ENCODE measurements at places on chromosomes 3 and 15.

DNA sequence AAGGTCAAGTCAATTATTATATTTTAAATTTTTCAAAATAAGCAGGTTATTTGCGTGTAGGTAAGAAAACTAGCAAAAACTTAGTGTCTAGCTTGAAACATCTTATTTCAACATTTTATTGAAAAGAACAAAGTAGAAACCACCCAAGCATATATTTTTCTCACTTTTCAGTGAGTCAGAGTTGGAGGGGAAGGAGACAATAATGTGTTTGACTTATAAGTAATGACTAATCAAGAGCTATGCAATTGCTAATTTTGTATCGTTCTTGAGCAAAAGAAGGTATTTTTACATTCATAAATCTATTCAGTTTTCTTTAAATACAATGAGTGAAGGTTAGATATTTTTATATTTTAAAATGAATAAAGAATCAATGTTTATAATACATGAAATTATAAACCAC is 54.4 kb upstream of the P2RY1 start:
- no peak for DNase-seq

DNA sequence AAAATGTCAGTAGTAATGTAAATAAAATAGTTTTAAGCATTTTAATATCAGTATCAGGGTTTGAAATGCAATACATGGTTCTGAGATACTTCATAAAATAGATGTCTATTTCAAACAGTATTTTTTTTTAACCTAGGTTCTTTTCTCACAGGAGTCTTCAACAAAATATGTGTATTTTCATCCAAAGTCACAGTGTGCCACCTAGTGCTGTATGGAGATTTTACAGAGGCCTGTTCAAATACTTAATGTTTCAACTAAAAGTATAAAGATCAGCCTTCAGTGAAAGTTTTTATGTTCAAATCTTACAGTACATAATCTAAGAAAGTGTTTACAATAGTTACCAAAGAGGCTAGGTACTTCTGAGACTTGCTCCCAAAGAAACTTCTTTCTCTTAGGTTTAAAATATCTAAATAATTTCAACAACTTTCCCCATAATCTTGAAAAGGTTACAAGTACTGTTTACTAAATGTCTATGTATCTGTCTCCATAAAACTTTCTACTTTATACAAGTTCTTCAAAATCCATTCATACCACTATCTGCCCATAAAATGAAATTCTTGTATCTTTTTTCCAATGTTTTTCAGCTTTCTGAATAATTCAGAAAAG is 38.3 kb downstream of the SCAPER start:
- no peak for DNase-seq

- DNase-seq = no peak
These were observed 1.2 kb upstream of the DAZL start for GRCh38 chr3:16606398-16606797.

- DNase-seq = no peak
These were observed 313.4 kb upstream of the RASGRP1 start for GRCh38 chr15:38878026-38878425.

DNA sequence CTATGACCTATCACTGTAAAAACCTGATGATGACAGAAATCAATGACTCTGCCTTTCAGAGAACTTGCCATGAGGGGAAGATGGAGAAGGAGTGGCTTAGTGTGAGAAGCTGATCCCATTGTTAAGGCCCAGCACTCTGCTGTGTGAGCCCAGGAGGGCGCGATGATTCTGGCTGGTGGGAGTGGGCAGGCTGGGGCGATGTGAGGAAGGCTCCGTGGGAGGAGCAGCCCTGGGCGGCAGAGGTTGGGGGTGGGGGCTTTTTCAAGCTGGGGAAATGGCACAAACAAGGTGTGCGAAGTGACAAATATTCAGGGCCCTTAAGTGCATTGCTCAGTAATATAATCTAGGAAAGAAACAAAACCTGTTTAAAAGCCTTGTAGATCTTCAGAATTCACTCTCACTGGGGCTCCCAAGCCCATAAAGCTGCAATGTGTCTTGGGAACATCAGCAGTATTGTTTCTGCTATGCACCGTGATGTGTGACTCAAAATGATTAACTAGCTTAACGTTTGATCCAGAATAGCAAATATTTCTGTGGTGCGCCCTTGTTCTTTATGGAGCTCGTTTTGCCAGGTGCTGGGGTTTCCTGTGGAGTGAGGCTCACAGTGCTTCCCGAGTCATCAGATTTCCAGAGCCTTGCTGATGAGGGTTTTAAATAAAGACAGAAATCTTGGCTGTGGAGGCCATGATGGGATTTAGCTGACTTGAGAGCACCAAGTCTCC is 141.0 kb downstream of the CHDH start:
- DNase-seq = no peak

DNA sequence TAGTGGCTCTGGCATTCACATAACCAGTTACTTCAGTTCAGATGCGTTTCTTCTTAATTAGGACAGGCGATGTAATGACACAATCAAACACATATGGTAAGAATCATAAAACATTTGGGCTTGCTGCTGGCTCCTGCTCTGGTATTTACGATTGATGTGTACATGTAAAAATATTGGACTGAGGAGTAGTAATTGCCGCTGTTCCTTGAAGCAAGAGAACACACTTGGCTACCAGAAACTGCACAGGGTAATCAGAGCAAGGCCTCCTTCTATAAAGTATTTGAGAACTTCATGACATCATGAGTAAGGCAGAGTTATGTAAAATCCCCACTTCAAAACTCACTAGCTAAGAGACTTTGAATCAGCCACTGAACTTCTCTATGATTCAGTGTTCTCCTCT is 158.1 kb downstream of the SSR3 start:
- no peak for DNase-seq

DNA sequence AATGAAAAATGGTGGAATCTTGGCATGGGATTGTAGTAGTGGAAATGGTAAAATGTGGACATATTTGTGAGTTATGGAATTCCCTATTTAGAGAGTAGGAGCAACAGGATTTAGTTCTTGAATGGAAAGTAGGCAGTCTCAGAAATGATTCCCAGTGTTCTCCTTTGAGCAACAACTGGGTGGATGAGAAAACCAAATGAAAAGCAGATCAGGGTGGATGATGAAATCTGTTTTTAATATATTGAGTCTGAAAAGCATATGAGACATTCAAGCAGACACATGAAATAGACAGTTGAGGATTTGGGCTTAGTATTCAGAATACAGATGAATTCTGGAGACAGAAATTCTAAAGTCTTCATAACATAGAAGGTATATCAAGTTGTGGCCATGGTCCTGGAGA is 451.3 kb downstream of the LPP start:
- no peak for DNase-seq

DNA sequence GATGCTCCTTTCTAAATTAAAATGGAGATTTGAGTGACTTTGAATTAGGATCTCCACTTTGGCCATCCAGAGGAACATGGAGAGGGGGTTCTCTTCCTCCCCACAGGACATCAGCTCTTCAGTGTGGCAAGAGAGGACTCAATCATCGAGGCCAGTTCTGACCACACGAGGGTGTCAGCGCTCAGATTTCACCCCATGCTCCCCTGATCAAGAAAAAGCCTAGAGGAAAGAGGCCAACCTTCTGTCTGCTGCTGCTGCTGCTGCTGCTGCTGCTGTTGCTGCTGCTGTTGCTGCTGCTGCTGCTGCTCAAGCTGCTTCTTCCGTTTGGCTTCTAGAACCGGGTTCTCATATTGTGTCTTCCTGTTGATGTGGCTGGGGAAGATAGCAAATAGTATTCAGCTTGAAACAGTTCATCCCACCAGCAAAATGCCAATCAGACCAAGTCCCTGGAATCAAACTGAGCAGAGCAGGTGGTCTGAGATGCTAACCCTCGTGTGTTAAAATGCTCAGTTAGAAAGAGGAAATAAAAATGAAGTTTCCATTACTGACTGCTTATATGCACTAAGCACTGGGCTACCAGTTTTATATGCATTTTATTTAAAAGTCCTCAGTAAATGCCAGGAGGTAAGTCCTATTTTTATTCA is 599.0 kb downstream of the MAGI1 start:
- DNase-seq = no peak

GRCh38 chr3:160601288-160601687 is 35.9 kb upstream of the KPNA4 start:
- DNase-seq = no peak

DNA sequence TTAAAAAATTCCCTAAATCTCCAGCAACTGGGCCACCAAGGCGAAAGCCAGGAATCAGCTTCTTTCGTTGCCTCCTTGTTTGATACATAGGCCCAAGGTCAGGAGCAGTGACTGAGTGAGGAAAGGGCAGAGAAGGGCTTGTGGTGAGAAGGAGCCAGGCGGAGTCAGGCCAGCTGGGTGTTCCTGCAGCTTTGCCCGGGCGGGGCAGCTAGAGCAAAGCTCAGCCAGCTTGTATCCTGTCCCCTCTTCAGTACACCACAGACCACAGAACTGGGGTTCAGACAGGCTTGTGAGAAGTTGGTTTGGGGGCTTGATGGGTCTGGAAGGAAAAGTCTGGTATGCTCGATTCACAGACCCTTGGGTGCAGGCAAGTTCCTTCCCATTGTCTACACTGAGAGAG is 52.6 kb downstream of the CCK start:
- DNase-seq = no peak

DNA sequence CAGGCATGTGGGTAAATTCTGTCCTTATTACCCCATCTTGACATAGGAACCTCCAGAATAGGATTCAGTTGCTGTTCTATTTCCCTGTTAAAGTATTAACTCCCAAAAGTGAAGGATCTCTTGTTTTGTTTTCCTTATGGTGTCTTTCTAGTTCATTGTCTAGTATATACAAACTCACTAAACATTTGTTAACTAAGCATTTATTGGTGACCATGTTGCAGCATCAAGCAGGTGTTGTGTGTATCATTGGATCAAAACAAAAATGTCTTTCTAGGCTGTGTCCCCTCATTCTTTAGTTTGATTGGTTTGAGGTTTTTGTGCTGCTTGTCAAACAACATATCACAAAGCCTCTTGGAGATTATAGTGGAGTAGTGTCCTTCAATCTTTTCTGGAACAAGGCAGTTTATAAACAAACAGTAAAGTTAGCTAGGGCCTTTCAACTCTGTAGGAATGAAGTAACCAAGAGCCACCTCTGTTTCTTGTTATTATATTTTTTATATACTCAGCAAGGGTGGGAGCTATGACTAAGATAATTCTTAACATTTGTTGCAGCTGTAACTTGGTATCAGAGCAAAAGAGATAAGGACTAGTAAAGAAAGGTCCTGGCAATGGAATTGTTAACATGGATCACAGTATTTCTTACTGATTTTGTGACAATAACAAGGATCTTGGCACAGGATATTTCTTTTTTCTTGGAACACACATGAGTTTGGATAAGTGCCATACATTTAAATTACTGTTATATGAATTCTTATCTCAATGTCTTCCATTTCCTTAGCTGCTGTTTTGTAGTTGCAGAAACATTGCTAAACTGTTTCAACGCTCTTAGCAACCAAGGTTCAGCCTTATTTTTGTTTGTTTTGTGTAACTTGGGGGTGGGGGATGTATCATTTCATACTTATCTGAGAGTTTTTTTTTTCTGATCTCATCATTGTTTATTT is 49.3 kb downstream of the TMOD3 start:
- DNase-seq = no peak

- peak; percentile 15 for DNase-seq
These were observed 74.1 kb downstream of the SENP2 start for GRCh38 chr3:185659942-185660921.

DNA sequence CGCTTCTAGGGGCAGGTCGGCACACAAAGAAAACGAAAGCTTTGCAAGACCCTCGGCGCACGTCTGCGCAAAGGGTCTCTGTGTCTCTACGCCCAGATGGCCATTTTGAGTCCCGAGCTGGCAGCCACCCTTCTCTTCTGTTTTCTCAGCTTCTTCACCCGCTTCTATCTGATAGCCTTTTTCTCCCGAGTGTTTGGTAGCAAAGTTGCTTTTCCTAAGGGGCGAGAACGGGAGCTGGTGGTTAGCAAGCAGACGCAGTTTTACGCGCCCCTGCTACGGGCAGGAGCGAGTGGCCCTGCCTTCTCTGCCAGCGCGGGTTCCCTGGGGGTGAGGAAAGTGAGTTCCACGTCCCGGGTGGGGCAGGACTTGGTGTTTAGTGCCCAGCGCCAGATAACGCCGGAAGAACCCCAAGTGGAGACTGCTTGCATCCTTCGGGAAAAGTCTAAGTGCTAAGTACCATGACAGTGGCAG is 2.9 kb upstream of the MKRN2 start:
- DNase-seq = no peak

DNA sequence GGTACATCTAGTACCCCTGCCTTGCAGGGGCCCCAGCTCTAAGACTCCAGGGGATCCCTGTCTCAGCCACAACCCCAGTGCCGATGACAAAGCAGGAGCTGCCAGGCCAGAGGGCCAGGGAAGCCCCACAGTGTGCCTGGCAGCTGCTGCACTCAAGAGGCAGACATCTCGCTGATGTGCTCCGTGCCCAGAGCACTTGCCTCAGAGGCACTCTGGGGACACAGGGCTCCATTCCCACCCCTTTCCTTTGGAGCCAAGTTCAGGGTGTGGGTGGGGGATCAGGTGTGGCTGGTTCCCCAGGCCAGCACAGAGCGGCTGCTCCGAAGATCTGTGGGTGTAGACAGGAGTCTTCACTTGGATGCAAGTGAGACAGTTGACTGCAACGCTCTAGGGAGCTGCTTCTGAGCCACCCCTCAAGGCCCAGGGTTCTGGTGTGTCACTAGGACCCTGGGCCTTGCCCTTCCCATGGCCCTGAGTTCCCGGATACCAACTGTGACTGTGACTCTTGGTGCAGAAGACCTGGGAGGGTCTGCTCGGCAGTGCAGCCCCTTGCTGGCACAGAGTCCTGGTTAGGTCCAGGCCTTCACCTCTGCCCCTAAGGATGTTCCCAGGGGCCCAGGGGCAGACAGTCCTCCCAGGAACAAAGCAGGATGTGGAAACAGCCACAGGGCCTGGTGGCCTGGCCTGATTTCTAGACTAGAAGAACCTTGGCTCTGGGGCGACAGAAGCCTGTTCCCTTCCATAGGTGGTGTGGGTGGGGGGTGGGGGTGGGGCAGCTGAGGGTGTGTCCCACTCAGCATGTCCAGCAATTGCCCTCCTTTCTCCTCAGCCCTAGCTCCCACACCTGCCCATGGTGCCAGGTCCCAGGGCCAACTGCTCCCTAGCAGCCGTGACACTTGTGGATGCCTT is 2.5 kb downstream of the NT5DC2 start:
- no peak for DNase-seq

GRCh38 chr3:104127830-104128229 is 1238.9 kb upstream of the ALCAM start:
- DNase-seq = no peak

DNA sequence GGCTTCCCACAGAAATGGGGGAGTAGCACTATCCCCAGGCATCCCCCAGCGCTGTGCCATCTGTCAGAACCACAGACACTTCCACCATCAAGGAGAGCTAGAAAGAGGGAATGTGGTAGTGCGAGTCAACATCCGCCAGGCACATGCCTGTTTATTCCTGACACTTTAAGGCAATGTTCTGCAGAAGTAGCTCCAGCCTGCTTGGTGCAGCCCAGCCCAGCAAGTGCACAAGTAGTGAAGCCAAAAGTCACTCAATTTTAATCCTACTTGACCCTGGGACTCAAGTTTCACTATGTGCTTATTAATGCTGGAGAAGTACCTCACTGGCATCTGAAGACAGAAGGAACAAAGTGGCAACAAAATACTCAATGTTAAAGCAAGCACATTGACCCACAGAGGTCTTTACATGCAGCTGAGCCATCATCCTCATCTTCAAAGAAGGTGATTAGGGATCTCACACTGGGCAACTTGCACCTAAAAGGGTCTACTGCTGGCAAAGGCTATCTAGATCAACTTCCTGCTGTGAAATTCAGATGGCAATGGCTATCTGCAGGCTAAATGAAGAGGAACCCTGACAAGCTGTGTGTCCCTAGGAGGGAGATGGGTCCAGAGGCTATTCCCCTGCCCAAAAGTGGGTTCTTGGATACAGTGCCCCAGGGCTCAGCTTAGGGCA is 61.4 kb upstream of the CLDN18 start:
- DNase-seq = no peak

GRCh38 chr3:119768668-119769393 is 13.1 kb upstream of the NR1I2 start:
- no peak for DNase-seq

Data from stimulated activated CD8-positive, alpha-beta memory T cell treated with anti-CD3 and anti-CD28 coated beads, Interleukin-15, amount 100 ng/mL, for 4 hours (primary cell).